ENCODE measurements at places on chromosomes 16 and 17.

GRCh38 chr16:649631-650030 is 466 bp downstream of the WDR90 start:
- DNase-seq, result no peak

DNA sequence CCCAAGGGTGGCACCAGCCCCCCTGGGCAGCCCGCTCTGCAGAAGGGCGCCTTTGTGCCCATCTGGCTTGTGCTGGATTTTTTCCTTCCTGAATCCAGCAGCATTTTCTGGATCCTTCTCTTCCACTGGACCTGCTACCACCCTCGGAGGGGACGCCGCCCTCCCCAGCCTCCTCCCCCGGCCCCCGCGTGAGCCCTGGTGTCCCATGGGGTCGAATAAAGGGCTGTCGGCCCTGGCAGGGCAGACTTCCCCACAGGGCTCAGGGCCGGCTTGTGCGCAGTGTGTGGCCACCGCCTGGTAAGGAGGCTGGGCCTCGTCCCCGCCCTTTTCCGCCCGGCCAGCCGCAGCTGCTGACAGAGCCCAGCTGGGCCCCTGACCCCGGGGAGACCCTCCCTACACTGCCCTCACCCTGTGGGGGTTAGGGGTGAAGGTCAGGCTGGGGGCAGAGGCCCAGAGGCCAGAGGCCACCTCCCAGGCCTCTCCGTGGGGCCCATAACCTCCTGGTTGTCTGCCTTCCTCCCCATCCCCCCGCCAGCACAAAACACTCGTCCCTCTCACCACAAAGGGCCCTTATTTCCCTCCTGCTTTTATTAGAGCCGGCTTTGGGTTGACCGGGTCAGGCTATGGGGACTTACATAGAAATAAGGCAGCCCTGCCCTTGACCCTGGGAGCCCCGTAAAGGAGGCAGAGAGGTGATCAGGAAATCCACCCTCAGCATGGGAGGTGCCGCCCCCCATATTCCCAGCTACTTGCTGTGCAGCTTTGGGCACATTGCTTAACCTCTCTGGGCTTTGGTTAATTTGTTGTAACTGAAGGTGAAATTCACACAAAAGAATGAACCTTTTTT is 179.3 kb upstream of the CIBAR2 start:
- no peak for DNase-seq

- DNase-seq, result no peak
Observed at GRCh38 chr16:78415669-78416068, 316.2 kb downstream of the WWOX start.

GRCh38 chr17:7204336-7204735 is 15.3 kb downstream of the DLG4 start:
- no peak for DNase-seq

DNA sequence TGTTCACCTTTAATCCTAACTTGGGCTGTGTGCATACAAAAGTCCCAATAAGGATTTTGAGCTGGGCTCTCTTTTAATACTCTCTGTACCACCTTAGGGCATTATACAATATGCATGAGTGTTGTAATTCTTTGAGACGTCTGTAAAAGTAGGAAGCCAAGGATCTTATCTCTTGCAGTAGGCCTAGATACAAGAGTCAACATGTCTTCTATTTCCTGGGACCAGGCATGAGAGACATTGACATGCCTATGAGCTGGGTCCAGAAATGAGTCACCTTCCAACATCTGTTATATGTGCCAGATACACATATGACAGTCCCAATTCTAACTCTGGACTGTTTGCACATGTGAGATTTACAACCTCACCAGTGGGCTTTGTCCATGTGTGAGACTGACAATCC is 1911.2 kb downstream of the TP53TG3F start:
- DNase-seq, result no peak

- no peak for DNase-seq
Observed at GRCh38 chr16:27945233-27945973, 118.1 kb downstream of the GSG1L start.

DNA sequence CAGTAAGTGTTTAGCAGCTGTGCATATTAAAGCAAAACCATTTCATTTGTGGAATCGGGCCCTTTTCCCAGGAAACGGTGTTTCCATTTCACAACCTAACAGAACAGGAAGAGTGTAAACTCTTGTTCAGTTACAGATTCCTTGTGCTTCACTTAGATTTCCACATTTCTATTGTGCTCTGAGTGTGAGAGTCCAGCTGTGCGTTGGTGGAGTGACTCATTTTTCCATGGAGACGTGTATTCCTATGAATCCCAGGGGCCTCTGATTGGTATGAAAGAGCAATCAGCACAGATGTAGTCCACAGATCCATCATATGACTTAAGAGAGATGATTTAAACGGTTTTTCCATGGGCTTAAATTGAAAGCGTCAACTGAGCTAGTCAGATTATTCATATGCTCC is 13.3 kb upstream of the CAVIN1 start:
- no peak for DNase-seq

DNA sequence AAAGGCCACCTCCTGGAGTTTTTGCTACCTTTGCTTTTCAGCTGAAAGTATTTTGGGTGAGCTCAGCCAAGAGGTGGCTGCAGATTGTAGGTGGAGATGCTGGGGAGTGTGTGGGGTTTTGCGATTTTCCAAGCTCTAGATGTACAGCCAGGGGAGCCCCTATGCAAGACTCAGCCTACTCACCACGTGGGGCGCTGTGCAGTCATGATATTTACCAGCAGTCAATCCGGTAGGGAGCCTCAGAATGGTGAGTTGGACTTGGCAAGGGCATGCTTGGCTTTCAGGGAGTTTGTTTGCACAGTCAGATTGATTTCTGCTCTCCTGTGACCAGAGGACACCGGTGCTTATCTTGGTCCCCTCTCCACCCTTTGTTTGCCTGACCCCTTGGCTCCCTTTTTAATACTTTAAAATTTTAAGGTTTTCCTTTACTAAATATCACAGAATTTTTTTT is 175.3 kb downstream of the UTP18 start:
- DNase-seq, result no peak

DNA sequence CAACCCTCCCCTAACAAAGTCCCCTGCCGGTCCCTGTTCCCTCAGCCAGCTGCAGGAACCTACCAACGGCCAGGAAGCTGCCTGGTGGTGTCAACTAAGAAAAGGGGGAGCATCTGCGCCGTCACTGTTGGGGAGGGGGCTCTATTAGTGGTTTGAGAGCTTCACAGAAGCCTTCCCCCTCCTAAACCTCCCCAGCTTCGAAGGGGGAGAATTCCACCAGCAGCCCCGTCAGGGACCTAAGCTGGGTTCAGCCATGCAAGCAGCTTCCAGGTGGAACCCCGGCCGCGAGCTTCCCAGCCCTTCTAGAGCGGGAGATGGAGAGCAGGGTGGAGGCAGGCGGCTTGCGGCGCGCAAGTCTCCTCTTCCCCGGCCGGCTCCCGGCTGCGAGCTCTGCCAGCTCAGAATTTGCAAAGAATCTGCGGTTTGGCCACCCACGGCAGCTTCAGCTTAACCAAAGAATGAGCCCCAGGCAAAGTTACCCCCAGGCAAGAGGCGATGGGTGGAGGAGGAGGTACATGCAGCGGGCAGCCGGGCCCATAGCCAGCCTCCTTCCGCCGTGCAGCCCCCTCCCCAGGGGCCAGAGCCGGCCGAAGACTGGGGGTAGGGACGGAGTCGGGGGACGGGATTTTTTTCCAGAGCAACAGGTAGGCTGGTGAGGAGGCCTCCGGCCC is 33.7 kb downstream of the DDX19A start:
- DNase-seq, result peak; percentile 64

GRCh38 chr17:39573447-39574298 is 34.0 kb downstream of the NEUROD2 start:
- no peak for DNase-seq

DNA sequence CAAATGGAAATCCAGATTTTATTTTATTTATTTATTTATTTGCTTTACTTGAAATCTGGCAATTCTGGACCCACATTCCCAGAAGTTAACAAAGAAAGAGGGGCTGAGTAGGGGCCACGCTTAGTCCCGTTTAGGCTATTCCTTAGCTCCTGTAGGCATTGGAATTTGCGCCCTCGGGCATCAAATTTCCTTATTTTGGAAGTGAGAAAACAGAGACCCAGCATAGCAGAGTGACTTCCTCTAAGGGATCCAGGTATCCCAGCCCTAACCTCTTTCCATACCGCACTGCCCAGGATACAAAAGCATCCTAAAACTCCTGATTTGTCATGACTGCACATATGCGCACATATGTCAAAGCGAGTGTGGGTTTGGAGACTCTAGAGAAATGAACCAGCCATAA is 19.0 kb upstream of the SMG1 start:
- DNase-seq, result no peak

DNA sequence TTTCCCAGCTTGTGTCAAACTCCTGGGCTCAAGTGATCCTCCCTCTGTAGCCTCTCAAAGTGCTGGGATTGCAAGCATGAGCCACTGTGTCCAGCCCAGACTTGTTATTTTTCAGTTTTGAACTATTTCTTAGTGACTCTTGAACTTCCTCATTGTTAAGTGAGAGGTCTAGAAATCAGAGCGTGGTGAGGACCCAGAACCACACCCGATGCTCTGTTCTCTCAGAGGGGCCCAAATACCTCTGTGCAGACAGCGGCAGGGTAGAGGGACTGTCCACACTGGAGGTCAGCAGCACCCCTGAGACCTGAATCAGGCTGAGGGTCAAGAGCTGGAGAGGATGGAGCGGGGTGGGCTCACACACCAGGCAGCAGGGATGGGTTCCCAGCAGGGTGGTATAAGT is 47.7 kb upstream of the MEAK7 start:
- DNase-seq, result no peak

Data from stimulated activated CD4-positive, alpha-beta T cell treated with anti-CD3 and anti-CD28 coated beads, Interleukin-1b, Interleukin-23, amount 100 ng/mL, for 24 hours (primary cell).